Panc1 (cell line): ENCODE measurements at places on chromosomes 7 and 10. TPM values are rescaled to one million over a fixed set of nuclear protein-coding genes. Genes with fewer than 3 reads are reported as not detected.

The PTN gene
- total RNA-seq: 0.13 TPM

The ZNF485 gene
- total RNA-seq: 10.6 TPM

The MAD1L1 gene
- 70.8 TPM for total RNA-seq

The MAT1A gene
- 1.5 TPM for total RNA-seq

The EN2 gene
- total RNA-seq: 1.5 TPM

The CYP2E1 gene
- total RNA-seq: 1.1 TPM

The MSMB gene
- not detected for total RNA-seq

The C10orf90 gene
- 0.67 TPM for total RNA-seq

The TAF5 gene
- total RNA-seq: 6.0 TPM

The CYP2W1 gene
- 0.74 TPM for total RNA-seq

The C10orf105 gene
- total RNA-seq: not detected

The ITIH5 gene
- total RNA-seq: not detected

The SLC26A5 gene
- not detected for total RNA-seq

The LIPK gene
- total RNA-seq: not detected

The PIK3CG gene
- total RNA-seq: 0.13 TPM

The ZKSCAN5 gene
- 17.5 TPM for total RNA-seq

The PTPN20 gene
- 9.5 TPM for total RNA-seq

The ZNF786 gene
- 10.1 TPM for total RNA-seq

The CFAP70 gene
- 0.10 TPM for total RNA-seq

The HABP2 gene
- 0.13 TPM for total RNA-seq

The LRIT1 gene
- total RNA-seq: not detected

The INMT gene
- 0.13 TPM for total RNA-seq

The FFAR4 gene
- total RNA-seq: 0.92 TPM

The CYP3A4 gene
- total RNA-seq: 0.15 TPM

The CDH23 gene
- total RNA-seq: 2.7 TPM

The VPS37D gene
- total RNA-seq: 4.4 TPM

The STOX1 gene
- total RNA-seq: 5.8 TPM

The PRLHR gene
- total RNA-seq: not detected

The ZPBP gene
- not detected for total RNA-seq

The SPDYE11 gene
- not detected for total RNA-seq

The AKR1D1 gene
- total RNA-seq: not detected

The IL15RA gene
- 11.0 TPM for total RNA-seq

The PPP1R17 gene
- not detected for total RNA-seq

The NRAP gene
- total RNA-seq: not detected

The CHAT gene
- not detected for total RNA-seq

The TEX47 gene
- total RNA-seq: not detected

The CCDC172 gene
- total RNA-seq: not detected

The DCLRE1A gene
- total RNA-seq: 15.0 TPM

The ZNF467 gene
- 18.1 TPM for total RNA-seq

The CYP3A7 gene
- not detected for total RNA-seq

The TMEM213 gene
- not detected for total RNA-seq

The GRM8 gene
- total RNA-seq: not detected

The NEBL gene
- total RNA-seq: 32.3 TPM

The NPSR1 gene
- not detected for total RNA-seq

The UPK3BL1 gene
- total RNA-seq: 23.1 TPM

The HMX2 gene
- 2.7 TPM for total RNA-seq

The SEMA3C gene
- 232 TPM for total RNA-seq

The DUS4L gene
- 9.1 TPM for total RNA-seq

The C10orf71 gene
- total RNA-seq: not detected

The TWIST1 gene
- total RNA-seq: not detected

The FAM221A gene
- 8.4 TPM for total RNA-seq

The KLLN gene
- 1.3 TPM for total RNA-seq

The MCM10 gene
- 22.8 TPM for total RNA-seq

The NUTM2A gene
- total RNA-seq: 0.21 TPM

The CACNA2D1 gene
- 9.8 TPM for total RNA-seq

The AKR1C2 gene
- total RNA-seq: 0.33 TPM

The MYL10 gene
- not detected for total RNA-seq

The TCERG1L gene
- not detected for total RNA-seq

The ACTR3C gene
- total RNA-seq: 6.5 TPM

The SFTPD gene
- total RNA-seq: 0.36 TPM
